ENCODE measurements at places on chromosomes 4 and X. TPM values are rescaled to one million over a fixed set of nuclear protein-coding genes. Genes with fewer than 3 reads are reported as not detected.
A peak's percentile ranks its signal among the peaks of the same experiment; 100 is the strongest.

The GALNTL6 gene
- not detected for total RNA-seq

The MMRN1 gene
- total RNA-seq = 0.47 TPM

The AFP gene
- total RNA-seq = 1.6 TPM

The SMC1A gene
- total RNA-seq = 46.8 TPM

The TRPC5OS gene
- total RNA-seq = not detected

- DNase-seq = no peak
Measured at GRCh38 chr4:112378243-112378620, 81.1 kb downstream of the ALPK1 start.

DNA sequence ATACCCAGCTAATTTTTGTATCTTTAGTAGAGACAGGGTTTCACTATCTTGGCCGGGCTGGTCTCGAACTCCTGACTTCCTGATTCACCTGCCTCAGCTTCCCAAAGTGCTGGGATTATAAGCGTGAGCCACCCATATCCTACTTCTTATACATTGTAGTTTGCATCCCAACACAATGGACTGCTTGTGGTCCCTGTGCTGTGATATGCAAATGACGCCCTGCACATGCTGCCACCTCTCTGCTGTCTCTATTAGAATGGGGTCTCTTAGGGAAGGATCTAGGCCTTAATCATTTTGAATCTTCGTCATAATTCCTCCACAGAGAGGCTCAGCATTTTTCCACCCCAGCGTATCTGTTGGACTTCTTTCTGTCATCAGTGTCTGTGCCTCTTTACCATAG lies 595.9 kb downstream of the ADGRL3 start:
- DNase-seq = no peak

GRCh38 chrX:80246271-80246670 lies 174.0 kb upstream of the TENT5D start:
- DNase-seq = no peak

GRCh38 chr4:125200556-125200955 lies 114.2 kb upstream of the FAT4 start:
- no peak for DNase-seq

GRCh38 chrX:79371101-79371500 lies 4.0 kb upstream of the ITM2A start:
- DNase-seq = no peak

DNA sequence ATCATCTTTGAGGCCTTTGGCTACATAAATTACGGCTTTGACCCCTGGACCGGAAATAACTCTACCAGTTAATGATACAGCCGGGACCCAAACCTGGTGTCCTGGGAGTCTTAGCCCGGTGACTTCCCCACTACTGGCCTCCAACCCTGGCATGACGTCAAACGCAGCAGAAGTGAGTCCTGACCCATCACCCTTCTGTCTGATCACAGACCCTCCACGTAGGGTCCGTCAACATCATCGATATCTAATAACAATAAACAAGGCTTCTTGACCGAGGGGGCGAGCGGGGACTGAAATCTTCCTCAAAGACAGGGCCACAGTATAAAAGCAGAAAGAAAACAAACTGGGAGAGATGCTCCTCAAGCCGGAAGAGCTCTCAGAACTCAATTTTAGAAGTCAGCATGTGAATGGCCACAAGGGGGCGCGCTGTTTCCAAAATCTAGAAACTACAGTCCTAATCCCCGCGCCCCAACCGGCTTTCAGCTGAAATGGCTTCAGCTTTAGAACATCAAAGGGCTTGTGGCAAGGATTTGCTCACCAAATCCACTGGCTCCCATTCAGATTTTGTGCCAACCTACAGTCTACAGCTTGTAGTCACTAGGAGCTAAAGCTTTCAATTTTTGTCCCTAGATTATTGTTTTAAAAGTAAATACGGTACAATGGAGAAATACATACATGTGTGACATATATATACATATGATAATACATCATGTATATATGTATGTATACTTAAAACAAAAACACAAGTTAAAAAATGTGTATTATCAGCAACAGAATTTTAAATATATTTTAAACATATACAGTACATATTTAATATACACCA lies 46.4 kb upstream of the ENPP6 start:
- peak; percentile 84 for DNase-seq

- no peak for DNase-seq
Measured at GRCh38 chrX:105265093-105265492, 44.6 kb upstream of the TEX13A start.

- no peak for DNase-seq
Measured at GRCh38 chr4:52783069-52783468, 31.8 kb upstream of the ERVMER34-1 start.

Measured in T-cell (primary cell).